ENCODE measurements at places on chromosomes 3 and 15. TPM values are rescaled to one million over a fixed set of nuclear protein-coding genes. Genes with fewer than 3 reads are reported as not detected.

Gene AQP9
- 1.5 TPM for total RNA-seq

Gene CILP
- 3.5 TPM for total RNA-seq

DNA sequence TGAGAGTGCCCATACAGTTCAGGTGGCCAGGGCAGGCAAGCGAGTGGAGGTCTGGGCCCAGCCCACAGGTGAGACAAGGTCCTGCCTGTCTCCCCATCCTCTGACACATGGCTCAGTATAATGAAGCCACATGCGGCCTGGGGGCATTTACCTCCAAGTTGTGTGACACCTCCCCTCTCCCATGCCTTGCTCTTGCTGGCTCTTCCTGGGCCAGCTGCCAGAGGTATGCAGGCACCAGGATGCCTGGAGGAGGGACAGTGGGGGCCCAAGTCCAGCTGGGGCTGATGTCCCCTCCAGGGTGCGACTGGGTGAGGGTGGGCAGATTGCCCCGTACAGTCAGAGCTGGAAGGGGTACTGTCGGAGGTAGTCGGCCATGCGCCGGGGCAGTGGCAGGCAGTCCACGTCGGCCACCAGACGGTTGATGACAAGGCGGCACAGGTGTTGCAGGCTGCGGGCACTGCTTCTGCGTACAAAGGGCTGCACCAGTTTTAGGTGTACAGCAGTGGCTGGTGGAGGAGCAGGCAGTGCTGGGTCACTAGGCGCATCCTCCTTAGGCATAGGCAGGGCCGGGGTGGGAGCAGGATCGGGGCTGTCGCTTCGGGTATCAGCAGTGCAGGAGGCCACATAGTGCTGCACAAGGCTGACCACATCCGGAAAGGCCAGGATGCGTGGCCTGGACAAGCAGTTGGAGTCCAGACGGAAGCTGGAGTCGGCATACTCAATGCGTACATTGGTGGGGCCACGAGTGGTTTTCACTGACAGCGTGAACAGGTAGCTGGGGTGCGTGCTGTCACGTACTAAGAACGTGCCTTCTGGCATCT is 4.1 kb downstream of the CISH start:
- DNase-seq, result no peak

DNA sequence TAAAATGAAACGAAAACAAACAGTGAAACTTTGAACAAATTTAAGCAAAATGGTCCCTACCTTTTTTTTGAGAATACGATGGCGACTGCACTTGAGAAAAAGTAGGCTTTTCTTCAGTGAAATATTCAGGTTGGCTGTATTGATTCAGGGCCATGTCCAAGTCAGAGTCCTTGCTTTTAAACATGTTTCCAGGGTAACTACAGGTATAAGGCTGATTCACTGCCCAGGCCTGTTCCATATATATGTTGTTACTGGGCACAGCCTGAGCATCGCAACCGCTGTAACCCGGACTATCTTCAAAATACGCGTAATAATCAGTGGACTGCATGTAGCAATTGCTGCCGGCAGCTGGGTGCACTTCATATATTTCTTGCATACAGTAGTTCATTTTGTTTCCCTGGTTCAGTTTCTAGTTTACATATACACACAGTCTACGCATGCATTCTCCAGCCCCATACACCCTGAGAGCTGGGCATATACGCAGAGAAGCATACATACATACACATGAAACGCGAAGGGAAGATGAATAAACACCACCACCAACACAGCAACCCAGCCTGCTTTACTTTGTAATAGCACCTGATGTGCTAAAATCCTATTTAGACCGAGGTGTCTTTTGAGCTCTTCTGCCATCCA is 220.0 kb downstream of the NR1D2 start:
- DNase-seq, result no peak

GRCh38 chr3:69698728-69699127 is 40.5 kb upstream of the MITF start:
- no peak for DNase-seq

GRCh38 chr15:90001683-90002427 is 731 bp downstream of the ZNF710 start:
- DNase-seq, result peak; percentile 74

GRCh38 chr3:61908382-61908781 is 347.0 kb downstream of the PTPRG start:
- DNase-seq, result no peak

- DNase-seq, result peak; percentile 42
Observed at GRCh38 chr3:47512416-47513124, 942 bp downstream of the ELP6 start.

Gene LAMB2
- 568 TPM for total RNA-seq

Gene SLC6A11
- total RNA-seq, result not detected

Gene SPG21
- 44.9 TPM for total RNA-seq

- no peak for DNase-seq
Observed at GRCh38 chr3:88996691-88997090, 110.7 kb upstream of the EPHA3 start.

GRCh38 chr3:71718072-71718471 is 7.1 kb downstream of the EIF4E3 start:
- no peak for DNase-seq

DNA sequence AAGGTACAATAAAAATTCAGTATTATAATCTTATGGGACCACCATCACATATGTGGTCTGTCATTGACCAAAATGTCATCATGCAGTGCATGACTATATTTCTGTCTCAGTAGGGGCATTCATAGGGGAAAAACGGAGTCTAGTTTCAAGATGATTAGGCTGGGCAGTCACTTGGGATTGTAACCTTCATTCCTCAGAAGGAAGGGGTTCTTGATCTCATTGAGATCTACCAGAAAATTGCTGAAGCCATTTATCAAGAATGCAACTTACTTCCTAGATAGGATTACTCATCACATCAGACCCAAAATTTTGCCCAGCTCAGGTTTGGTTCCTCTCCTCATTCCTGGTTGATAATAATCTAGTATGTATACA is 37.3 kb downstream of the BTD start:
- DNase-seq, result no peak

DNA sequence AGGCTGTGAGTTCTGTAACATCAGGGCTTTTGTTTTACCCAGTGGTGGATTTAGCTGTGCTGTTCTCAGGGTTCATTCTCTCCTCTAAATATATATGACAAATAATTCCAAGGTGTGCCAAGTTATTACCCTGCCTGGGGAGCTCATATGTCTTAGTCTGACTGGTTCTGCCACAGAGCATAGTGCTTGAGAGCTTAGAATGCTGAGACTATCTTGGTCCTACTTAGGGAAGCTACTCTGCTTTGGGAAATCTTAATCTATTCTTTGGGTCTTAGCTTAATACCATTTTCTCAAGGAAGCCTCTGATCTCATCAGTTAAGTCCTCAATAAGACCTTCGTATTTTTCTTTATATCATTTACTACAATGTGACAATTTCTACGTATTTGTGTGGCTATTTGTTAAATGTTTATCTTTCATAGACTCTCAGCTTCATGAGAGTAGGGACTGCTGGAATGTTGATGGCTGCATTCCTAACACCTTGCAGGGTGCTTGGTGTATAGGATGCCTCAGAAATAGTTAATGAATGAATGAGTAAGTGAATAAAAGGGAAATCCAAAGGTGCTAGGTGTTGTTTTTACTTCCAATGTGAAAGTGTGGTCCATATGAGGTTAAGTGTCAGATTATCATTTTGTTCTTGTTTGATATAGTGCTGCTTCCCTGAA is 1.8 kb downstream of the OTOL1 start:
- no peak for DNase-seq

GRCh38 chr3:48441940-48442339 is 1.9 kb downstream of the TMA7 start:
- DNase-seq, result no peak

GRCh38 chr3:43363621-43364266 is 77.4 kb downstream of the SNRK start:
- peak; percentile 73 for DNase-seq

DNA sequence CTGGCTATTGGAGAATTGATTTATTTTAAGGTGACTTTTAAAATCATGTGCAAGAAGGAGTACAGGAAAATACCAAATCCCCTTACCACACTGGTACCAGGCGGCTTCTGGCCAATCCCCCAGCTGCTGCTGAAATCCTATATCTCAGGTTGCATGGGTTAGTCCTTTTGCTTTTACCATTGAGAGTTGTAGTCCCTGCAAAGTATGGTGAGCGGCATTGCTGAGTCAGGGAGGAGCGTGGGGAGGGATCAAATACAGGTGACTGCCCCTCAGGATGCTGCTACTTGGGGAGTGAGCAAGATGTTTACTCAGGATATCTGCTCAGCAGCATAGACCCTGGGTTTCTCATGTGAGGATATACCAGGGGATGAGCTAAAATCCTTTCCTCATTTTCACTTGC is 131.9 kb upstream of the STAC start:
- DNase-seq, result no peak

All from Right ventricle myocardium superior (tissue), 1 donor.